Stomach (tissue), 19 donors: ENCODE measurements at places on chromosomes 2 and 18. TPM values are rescaled to one million over a fixed set of nuclear protein-coding genes. Genes with fewer than 3 reads are reported as not detected.

GRCh38 chr2:82793711-82794435, 1665.2 kb downstream of the SUCLG1 start:
- no peaks in the 10 kb centered on the region for H3K4me1 ChIP-seq
- no peak overlapping the region for H3K4me3 ChIP-seq
- no peaks in the 10 kb centered on the region for H3K27me3 ChIP-seq
- no peaks in the 10 kb centered on the region for H3K36me3 ChIP-seq
- no peak overlapping the region for H3K27ac ChIP-seq
- DNase-seq = no peak

GRCh38 chr2:231563378-231563961, 29.2 kb upstream of the TEX44 start:
- no peak overlapping the region for H3K27ac ChIP-seq
- peak; percentile 84 for DNase-seq
- H3K4me3 ChIP-seq = no peak overlapping the region
- H3K36me3 ChIP-seq = no peaks in the 10 kb centered on the region

DNA sequence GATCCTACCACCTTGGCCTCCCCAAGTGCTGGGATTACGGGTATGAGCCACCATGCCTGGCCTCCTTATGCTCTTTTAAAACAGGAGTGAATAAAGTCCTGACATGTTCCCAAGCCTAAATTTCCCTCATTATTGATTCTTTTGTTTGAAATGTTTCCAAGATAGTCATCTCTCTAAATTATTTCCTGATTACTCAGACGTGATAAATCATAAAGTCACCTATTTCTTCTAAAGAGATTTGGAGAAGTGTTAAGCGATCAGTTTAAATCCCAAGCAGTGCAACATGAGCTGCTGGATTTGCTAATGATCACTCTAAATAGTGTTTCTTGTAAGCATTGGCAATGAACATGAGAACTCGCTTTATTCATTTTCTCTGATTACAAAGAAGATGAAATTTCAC, 51.8 kb downstream of the PMAIP1 start:
- H3K4me1 ChIP-seq = no peaks in the 10 kb centered on the region
- no peak overlapping the region for H3K27ac ChIP-seq
- DNase-seq = no peak
- no peaks in the 10 kb centered on the region for H3K27me3 ChIP-seq

- H3K36me3 ChIP-seq = no peaks in the 10 kb centered on the region
- no peaks in the 10 kb centered on the region for H3K4me1 ChIP-seq
- H3K27me3 ChIP-seq = no peaks in the 10 kb centered on the region
- no peak overlapping the region for H3K27ac ChIP-seq
- no peak overlapping the region for H3K4me3 ChIP-seq
These were observed 107.2 kb downstream of the INHBB start for GRCh38 chr2:120452945-120453634.

GRCh38 chr2:49950646-49951045, 796.3 kb upstream of the FSHR start:
- no peak for DNase-seq
- H3K27ac ChIP-seq = no peak overlapping the region
- no peaks in the 10 kb centered on the region for H3K27me3 ChIP-seq
- no peaks in the 10 kb centered on the region for H3K4me1 ChIP-seq
- no peak overlapping the region for H3K4me3 ChIP-seq

- H3K27ac ChIP-seq = no peak overlapping the region
- DNase-seq = no peak
- no peak overlapping the region for H3K4me3 ChIP-seq
- no peaks in the 10 kb centered on the region for H3K36me3 ChIP-seq
These were observed 72.1 kb upstream of the MAP4K4 start for GRCh38 chr2:101625387-101625786.

- no peaks in the 10 kb centered on the region for H3K27me3 ChIP-seq
- no peaks in the 10 kb centered on the region for H3K4me1 ChIP-seq
- H3K4me3 ChIP-seq = no peak overlapping the region
- H3K36me3 ChIP-seq = peaks cover 4% of the 10 kb centered on the region
These were observed 29.6 kb upstream of the ENOSF1 start for GRCh38 chr18:741931-742512.

GRCh38 chr2:33496726-33497125, 20.3 kb downstream of the RASGRP3 start:
- H3K27me3 ChIP-seq = no peaks in the 10 kb centered on the region
- peaks cover 31% of the 10 kb centered on the region for H3K4me1 ChIP-seq
- H3K4me3 ChIP-seq = no peak overlapping the region
- H3K36me3 ChIP-seq = no peaks in the 10 kb centered on the region

GRCh38 chr2:227610123-227610522, 4.5 kb downstream of the SCYGR3 start:
- no peak for DNase-seq
- no peak overlapping the region for H3K4me3 ChIP-seq
- no peaks in the 10 kb centered on the region for H3K4me1 ChIP-seq
- no peaks in the 10 kb centered on the region for H3K27me3 ChIP-seq
- H3K27ac ChIP-seq = no peak overlapping the region

DNA sequence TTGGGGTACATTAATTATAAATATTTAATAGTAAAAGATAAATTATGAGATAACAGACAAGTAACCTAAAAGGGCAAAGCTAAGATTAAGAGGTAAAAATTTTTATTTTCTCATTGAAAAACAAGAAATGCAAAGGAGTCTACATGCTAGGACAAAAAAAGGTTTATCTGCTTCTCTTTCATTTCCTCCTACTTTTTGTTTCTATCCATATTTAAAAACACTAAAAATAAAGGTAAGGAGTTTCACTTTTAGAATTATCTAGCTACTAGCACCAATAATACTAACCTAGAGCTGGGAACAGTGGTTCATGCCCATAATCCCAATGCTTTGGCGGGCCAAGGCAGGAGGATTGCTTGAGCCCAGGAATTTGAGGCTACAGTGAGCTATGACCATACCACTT, 1551.7 kb upstream of the SLC39A10 start:
- H3K4me3 ChIP-seq = no peak overlapping the region
- H3K27ac ChIP-seq = no peak overlapping the region
- H3K36me3 ChIP-seq = no peaks in the 10 kb centered on the region
- H3K27me3 ChIP-seq = no peaks in the 10 kb centered on the region

GRCh38 chr2:75292826-75293225, 93.5 kb upstream of the TACR1 start:
- H3K27ac ChIP-seq = no peak overlapping the region
- H3K27me3 ChIP-seq = no peaks in the 10 kb centered on the region
- DNase-seq = no peak
- H3K4me3 ChIP-seq = no peak overlapping the region

DNA sequence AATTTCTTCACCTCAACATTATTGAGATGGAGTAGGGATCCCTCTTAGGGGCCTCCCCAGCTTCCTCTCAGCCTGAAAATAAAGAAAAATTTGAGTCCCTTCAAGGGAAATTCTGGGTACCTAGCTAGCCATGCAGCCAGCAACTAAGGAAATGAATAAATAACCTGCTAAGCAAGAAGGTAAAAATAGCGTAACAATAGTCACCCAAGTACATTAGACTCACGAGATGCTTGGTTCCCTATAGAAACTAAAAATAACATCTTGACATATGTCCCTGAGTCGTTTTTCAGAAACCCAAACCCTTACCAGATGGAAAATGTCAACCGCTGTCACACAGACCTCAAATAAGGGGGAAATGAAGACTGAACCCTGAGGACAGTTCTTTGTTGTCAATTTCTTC, 51.9 kb downstream of the CACNB4 start:
- no peak for DNase-seq
- H3K4me1 ChIP-seq = no peaks in the 10 kb centered on the region
- H3K4me3 ChIP-seq = no peak overlapping the region

GRCh38 chr2:105925390-105925789, 180.7 kb downstream of the NCK2 start:
- H3K4me1 ChIP-seq = no peaks in the 10 kb centered on the region
- H3K27ac ChIP-seq = no peak overlapping the region
- H3K4me3 ChIP-seq = no peak overlapping the region
- no peaks in the 10 kb centered on the region for H3K27me3 ChIP-seq
- no peak for DNase-seq

The DSC1 gene
- not detected for total RNA-seq

The GDF7 gene
- total RNA-seq = 0.37 TPM

The MDH1B gene
- not detected for total RNA-seq

The MSGN1 gene
- not detected for total RNA-seq
